Stimulated activated effector memory CD8-positive, alpha-beta T cell treated with anti-CD3 and anti-CD28 coated beads, Interleukin-12 subunit alpha, Interleukin-12 subunit beta, amount 100 ng/mL, for 72 hours (primary cell): ENCODE measurements at places on chromosomes 13 and 19.

- no peak for DNase-seq
These were observed 257.8 kb downstream of the FOXO1 start for GRCh38 chr13:40408602-40409001.

- DNase-seq, result no peak
These were observed 410.6 kb downstream of the TBC1D4 start for GRCh38 chr13:75071395-75071794.

DNA sequence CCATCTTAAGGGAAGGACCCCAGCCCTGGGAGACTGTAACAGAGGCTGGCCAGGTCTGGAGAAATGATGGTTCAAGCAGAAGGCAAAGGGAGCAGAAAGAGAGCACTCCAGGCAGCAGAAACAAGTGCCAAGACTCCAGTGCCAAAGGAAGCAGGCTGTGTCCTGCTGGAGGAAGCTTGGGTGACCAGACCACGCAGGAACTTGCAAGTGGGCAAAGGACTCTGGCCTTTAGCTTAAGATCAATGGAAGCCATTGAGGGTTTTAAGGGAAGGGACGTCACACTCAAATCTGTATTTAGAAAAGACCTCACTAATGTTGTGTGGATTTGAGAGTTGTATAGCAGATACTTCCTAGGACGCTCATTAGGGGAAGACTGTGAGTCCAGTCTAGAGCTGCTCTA lies 95.5 kb downstream of the MIPEP start:
- no peak for DNase-seq

GRCh38 chr13:42384265-42384664 lies 112.3 kb downstream of the AKAP11 start:
- DNase-seq, result no peak

GRCh38 chr19:2164020-2164998 lies 576 bp downstream of the DOT1L start:
- DNase-seq, result peak; percentile 86

DNA sequence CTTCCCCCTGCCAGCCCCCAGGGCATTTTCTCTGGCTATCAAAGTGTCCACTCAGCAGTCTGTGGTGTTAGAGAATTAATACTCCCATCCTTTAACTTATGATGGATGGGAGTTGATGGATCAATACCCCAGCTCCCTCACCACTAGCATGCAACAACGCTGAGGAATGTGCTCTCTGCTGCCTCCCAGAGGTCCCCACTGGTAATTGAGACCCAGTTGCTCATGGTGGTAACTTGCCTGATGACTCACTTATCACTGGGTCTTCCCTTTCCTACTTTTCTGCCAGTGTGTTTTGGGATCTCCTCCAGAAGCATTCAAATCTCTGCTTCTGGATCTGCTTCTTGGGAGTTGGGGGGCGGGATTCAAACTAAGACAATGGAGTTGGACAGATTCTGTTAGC lies 20.3 kb upstream of the CACNA1A start:
- peak; percentile 3 for DNase-seq

GRCh38 chr19:392375-392970 lies 16.5 kb downstream of the C2CD4C start:
- DNase-seq, result no peak

DNA sequence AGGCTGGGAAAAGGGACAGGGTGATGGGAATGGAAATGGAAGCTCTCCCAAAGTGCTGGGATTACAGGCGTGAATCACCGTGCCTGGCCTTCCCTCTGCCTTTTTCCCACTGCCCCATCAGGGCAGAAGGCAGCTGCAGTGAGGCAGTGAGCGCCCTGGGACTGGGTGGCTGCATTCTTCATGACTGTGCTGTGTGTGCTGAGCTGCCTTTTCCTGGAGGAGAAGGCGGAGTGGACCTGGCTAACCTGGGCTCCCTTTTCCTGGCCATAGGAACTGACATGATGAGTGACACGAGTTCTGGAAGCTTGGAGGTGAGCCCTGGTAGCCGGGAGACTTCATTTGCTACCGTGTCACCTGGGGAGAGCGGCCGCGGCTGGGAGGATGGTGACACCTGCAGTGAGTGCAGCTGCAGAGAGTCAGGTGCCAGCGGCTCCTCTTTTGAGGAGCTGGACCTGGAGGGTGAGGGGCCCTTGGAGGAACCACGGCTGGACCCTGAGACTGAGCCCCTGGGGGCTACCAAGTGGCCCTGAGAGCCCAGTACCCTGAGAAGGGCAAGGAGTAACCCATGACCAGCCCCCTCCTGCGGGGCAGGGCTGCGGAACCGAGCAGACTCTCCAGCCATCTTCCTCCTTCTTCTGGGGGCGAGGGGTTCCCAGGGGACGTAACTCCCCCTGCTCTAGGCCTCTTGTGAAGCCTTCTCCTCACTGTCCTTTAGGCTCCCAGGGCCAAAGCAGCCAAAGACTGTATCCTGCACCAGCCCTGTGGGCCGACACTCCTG lies 26.3 kb upstream of the ZNF492 start:
- DNase-seq, result no peak

DNA sequence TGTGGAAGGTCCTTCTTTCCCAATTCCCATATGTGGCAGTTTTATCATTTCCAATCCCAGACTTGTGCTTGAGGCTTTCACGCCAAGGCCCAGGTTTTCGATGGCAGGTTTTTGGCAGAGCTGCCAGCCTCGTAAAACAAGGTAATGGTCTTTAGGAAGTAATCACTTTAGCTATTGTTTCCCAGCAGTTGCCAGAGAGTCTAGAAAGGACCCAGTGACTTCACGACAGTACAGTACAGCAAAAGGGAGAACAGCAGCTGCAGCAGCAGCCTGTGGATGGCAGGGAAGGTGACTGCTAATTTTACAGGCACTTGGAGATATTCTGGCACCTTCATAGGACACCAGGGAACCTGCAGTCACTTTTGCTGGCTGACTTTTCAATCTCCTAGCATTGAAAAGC lies 291.6 kb upstream of the MAB21L1 start:
- DNase-seq, result no peak

GRCh38 chr19:53102756-53103233 lies 427 bp downstream of the ZNF160 start:
- peak; percentile 13 for DNase-seq

DNA sequence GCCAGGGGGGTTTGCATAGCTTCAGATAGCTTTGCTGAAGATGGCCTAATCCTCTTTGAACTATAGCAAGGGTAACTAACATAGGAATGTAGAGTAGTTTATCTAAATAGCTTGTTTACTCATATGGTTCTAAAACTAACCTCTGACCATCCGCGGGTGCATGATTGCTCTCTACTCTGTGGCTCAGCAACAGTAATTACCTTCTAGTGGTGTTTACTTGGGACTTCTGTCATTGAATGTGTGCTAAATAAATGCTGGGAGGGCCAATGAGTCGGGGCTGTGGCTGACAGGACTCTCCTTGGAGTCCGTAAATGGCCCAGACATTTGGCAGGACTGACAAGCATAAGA lies 1461.9 kb downstream of the UQCRFS1 start:
- DNase-seq, result no peak

- no peak for DNase-seq
These were observed 99.8 kb downstream of the WDFY2 start for GRCh38 chr13:51684076-51684475.

GRCh38 chr13:33258808-33259193 lies 26.8 kb downstream of the STARD13 start:
- no peak for DNase-seq

DNA sequence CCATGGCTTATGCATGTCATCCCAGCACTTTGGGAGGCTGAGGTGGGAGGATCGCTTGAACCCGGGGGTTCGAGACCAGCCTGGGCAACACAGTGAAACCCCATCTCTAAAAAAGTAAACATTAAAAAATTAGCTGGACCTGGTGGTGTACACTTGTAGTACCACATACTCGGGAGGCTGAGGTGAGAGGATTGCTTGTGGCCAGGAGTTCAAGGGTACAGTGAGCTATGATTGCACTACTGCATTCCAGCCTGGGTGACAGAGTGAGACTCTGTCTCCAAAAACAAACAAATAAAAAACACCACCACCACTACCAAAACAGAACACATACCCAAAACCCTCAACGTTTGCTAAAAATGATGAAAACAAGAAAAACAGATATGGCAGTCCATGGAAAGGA lies 15.9 kb downstream of the FBXO17 start:
- no peak for DNase-seq
